ENCODE measurements at places on chromosomes 6 and 20.

DNA sequence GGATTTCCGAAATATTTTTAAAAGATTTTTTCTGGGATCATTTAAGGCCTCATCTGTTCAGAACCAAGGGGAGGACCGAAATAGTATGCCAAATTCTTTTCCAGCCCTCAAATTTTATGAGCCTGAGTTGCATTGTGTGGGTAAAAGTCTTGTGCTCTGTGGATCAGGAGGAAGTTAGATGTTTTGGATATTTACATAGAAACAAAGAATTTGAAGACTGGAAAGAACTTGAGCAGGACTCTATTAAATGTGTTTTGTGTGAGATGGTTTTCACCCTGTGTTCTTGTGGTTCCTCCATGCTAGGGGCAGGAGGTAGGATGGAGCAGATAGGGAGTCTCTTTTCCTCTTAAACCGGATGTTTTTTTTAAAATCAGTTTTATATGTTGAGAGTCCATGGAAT is 329.1 kb downstream of the LAMA2 start:
- no peak for DNase-seq

- DNase-seq = no peak
Measured at GRCh38 chr6:159378411-159379328, 209.5 kb downstream of the FNDC1 start.

DNA sequence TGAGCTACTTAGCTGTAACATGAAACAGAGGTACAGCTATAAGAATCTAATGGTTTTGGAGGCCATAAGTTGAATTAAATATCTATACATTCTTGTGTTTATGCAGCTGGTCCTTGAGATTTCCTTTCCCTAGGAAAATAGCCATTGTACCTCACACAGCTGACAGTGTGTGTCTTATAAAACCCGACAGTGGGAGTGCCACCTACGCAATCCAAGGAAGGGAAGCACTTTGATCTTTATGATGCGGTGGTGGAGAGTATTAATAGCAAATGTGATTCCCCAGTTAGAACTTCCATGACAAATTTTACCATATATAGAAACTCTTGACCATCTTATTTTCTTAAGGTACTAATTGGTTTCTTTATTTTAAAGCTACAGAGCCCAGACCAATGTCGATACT is 149.5 kb downstream of the TMEM200A start:
- no peak for DNase-seq

DNA sequence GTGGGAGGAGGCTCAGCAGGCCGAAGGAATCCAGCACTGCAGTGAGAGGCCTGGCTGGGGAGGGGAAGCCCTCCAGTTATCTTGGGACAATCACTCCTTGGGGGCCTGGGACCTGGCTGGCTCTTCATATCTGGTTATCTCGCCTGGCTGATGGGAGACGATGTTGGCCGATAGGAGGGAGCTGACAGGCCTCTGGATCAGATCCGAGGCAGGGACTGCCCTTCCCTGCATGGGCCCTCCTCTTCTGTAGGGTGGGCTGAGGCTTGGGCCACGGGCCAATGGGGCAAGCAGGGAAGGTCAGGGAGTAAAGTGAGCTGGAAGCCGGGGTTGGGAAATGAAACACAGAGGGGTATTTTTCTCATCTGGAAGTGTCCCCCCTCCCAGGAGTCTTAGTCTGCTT is 25.2 kb downstream of the MANBAL start:
- no peak for DNase-seq

DNA sequence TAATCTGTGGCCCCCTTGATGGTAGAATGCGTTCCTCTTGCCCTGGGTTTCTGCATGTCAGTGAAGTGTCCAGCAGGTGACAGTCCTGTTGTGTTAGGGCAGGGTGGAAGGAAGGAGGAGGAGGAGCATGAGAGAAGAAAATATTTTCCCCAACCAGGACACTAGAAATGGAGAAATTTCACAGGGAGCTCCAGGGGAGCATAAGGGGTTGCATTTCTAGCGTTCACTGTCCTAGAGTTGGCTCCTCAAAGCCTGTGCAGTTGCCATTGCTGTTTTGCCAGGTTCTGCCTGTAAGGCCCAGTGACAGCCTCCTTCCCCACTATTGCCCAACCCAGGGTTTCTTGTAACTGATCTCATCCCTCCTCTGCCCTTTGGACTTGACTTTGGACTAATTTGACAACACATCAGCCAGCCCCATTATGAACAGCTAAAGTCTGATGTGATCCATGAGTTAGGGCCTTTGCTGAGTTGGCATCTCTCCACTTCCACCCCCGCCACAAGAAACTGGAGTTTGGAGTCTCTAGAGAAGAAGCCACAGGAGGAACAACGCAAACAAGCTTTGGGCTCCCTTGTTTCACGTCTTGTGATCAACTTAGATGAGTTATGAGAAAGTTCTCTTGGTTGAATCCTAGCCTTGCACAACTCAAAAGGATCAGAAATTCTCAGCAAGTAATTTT is 14.0 kb upstream of the FAM50B start:
- no peak for DNase-seq

DNA sequence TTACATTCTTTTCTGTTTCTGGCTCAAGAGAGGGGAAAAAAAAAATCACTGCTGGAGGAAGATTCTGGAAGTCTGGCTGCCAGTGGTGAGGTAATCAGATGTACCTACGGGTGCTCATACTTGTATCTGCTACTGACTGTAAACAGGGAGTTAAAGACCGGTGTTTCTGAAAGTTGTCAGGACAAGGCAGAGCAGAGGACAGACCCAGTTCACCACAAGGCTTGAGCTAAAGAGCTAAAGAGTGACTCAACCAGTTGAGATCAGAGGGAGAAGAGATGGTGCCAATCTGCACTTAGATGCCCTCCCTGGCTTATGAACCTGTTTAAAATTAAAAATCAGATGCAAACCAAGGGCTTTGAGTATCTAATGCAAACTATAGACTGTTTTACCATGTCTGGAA is 55.4 kb downstream of the CEP162 start:
- no peak for DNase-seq

All from CD4-positive, alpha-beta T cell (primary cell).